NCI-H187 (cell line): ENCODE measurements at places on chromosomes 12 and 14.

DNA sequence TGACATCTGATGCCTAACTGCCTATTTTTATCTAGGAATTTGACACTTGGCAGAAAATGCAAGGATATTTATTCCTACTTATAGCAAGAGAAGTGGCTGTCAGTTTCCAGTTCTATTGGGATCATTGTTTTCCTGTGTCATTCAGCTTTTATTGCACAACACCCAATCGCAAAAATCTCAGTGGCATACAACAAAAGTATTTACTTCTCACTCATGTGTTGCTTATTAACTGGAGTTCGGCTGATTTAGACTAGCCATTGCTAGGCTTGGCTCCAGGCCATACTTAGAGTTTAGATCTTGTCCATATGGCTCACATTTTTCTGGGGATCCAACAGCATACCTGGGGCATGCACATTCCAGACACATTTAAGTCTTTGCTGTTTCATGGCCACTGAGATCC is 218.6 kb upstream of the SYT1 start:
- no peak for DNase-seq

DNA sequence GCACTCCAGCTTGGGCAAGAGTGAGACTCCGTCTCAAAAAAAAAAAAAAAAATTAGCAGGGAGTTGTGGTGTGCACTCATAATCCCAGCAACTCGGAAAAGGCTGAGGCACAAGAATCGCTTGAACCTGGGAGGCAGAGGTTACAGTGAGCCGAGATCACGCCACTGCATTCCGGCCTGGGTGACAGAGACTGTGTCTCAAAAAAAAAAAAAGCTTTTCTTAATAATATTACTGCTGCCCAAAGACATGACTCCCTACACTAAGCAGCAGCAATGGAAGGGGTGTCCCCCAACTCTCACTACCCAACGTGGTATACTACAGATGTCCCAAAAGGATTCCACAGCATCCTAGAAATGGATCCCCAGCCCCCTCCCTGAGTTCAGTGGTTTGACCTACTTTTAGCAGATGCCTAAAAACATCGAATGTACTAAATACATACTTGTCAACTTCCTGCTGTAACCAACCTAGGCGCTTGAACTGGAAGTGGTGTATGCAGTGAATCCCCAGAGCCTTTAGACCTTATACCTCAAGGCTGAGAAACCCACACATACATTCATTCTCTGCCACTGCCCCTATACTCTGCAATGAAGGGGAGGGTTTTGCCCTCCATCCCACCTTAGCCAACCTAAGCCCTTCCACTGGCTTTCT is 8.5 kb upstream of the FKBP11 start:
- DNase-seq: no peak

GRCh38 chr14:40629144-40629543 is 977.5 kb upstream of the LRFN5 start:
- no peak for DNase-seq

DNA sequence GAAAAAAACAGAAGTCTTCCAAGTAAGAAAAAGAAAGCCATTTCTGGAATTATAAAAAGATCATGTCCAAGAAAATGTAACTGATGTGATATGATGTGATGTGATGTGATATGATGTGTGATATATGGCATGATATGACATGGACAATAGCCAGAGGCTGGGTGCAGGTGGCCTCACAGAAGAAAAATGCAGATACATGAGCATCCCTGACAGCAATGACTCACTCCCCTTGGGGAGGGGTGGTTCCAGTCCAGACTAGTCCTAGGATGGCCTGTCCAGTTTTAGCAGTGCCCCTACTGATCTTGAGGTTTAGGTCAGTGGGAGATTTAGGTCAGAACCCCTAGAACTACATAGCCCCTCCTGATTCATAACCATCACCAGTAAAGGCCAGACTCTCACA is 3.5 kb upstream of the RHOJ start:
- DNase-seq: no peak

DNA sequence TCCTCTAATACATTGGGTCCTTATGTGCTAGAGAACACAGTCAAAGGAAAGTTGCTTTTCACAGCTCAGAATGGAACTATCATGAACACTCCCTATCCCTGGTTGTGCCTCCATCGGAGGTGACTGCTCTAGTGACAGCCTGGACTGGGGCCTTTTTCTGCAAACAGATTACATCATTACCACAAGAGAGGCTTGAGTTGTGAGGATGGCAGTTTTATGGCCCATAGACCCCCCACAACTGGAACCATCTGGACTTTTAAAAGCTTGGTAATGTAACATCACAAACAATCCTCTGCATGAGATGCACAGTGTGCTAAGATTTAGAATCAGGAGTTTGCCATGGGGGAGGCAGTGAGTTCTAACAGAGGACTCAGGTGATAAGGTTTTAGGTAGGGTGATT is 46.6 kb upstream of the WSCD2 start:
- no peak for DNase-seq

DNA sequence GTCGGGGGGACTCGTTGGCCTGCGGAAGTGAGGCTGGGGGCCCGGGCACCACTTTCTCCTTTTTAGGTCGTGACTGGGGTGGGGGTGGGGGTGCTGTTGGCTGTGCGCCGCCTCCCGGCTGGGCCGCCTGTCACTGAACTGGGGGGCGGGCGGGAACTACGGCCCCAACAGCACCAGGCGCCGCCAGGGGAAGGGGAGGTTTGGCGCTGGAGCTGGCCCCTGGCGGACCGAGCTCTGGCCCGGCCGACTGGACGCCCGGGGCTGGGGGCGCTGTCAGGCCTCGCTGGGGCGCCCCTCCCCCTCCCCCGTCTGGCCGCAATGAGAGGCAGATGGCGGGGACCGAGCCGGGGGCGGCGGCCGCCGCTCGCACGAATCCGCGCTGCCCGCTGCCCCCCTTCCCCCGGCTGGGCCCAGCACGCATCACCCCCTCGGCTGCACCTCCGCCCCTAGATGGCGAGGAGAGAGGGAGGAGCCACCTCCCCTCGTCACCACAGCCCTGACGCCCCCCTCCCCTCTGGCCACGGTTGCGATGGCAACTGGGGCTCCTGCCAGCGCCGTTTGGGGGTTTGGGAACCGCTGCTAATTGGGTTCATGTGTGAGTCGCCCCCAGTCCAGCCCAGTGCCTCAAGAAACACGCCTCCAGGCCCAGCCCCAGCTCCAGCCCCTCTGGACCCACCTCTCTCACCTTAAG is 723 bp downstream of the NFATC4 start:
- DNase-seq: peak; percentile 35

- DNase-seq: no peak
These were observed 59.4 kb upstream of the GPR68 start for GRCh38 chr14:91303924-91304229.

DNA sequence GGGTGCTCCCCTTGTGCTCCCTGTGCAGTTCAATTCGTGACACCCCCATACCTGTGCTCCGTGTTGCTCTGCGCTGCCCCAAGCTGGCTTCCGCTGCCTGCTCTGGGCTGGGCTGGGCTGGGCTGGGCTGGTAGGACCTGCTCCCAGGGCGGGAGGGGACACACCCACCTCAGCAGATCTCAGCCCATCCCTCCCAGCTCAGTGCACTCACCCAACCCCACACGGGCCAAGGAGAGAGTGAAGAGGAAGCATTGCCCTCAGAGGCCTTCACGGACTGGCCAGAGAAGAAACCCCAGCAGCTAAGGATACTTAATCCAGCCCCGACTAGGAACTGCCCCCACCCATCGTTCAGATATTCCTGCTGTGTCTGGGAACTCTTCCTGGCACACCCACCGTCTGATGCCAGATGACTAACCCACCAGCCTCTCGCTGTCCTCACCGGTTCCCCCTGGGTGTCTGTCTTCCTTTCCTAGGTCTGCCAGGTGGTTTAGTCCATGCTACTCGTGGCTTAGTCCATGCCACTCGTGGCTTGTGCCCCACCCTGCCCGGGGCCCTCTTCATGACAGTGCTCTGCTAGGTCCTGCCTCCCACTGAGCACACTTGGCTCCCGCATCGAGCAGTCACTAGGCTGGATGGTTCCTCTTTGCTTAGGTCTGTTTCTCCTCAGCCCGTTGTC is at the start of gene LPAR5:
Gene LPAR5, minus strand, starts transcription at position 104 of the 676 bp plus-strand sequence. CDS start 14,711 bp downstream, outside the sequence.
- DNase-seq: no peak

- no peak for DNase-seq
These were observed 233.5 kb downstream of the SLC2A13 start for GRCh38 chr12:39872425-39872824.

DNA sequence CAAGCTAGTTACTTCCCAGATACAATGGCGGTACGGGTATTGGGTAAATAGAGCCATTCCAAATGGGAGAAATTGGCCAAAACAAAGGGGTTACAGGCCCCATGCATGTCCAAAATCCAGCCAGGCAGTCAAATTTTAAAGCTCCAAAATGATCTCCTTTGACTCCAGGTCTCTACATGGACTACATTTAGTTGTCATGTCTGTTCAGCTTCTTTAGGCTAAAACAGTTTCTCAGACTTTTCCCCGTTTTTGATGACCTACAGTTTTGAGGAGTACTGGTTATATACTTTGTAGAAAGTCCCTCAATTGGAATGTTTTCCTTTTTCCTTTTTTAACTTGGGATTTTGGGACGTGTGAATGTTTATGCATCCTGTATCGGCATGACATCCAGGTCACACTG is 4.7 kb downstream of the NT5DC3 start:
- no peak for DNase-seq

GRCh38 chr14:55938249-55938791 is 179.9 kb upstream of the PELI2 start:
- DNase-seq: no peak

- no peak for DNase-seq
These were observed 221.2 kb upstream of the KITLG start for GRCh38 chr12:88801227-88802095.

DNA sequence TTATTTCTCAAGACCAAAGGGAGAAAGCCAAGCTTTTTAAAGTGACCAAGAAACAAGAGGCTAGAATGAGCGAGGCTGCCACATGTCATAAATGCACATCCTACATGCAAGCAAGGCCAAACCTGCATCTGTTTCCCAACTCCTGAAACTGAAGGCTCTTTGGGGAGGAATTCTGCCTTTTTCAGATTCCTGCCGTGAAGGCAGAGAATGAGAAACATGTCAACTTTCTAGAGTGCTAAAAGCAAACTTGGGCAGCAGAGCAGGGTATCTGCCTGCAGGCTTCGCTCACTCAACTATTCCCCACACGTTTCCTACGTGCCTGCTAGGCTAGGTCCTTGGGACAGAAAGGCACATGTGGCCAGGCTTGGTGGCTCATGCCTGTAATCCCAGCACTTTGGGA is 15.2 kb downstream of the DPF3 start:
- no peak for DNase-seq

GRCh38 chr12:131872154-131873051 is 22.0 kb upstream of the ULK1 start:
- DNase-seq: no peak

- no peak for DNase-seq
These were observed 80.8 kb upstream of the C12orf71 start for GRCh38 chr12:27163048-27163715.

- no peak for DNase-seq
These were observed 119.8 kb downstream of the DPF3 start for GRCh38 chr14:72774141-72774540.

DNA sequence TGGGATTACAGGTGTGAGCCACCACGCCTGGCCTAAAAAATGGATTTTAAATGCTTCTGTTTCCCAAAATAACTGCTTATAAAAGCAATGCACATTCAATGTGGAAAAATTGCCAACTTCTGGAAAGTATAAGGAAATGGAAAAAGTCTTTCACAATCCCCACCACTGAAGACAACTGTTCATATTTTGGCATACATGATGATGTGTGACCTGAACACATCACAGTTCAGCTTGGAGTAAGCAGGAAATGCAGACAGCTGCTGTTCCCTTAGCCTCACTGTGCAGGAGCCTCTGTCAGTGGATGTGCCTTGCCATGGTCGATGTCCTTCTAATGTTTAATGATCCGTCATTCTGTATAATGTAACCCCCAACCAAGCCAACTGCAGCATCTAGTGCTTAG is 5.2 kb downstream of the MTERF2 start:
- no peak for DNase-seq

DNA sequence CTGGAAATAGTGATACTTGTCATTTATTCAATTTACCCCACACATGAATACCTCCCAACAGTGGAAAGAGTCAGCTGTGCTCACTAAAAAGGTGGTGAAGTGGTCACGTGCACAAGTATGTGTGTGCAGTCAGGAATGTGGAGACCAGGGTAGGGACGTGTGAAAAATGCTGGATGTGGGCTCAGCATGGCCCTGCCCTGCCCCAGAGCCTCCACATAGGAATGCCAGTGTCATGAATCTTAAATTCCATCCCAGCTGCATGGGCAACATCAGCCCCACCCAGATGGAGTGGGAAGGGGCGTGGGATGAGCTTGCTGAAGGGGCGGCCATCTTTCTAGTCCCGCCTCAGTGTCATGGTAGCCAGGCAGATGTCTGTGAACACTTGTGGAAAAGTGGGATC is 87.7 kb downstream of the C12orf75 start:
- no peak for DNase-seq

GRCh38 chr14:66425402-66425801 is 60.8 kb upstream of the CCDC196 start:
- DNase-seq: no peak

DNA sequence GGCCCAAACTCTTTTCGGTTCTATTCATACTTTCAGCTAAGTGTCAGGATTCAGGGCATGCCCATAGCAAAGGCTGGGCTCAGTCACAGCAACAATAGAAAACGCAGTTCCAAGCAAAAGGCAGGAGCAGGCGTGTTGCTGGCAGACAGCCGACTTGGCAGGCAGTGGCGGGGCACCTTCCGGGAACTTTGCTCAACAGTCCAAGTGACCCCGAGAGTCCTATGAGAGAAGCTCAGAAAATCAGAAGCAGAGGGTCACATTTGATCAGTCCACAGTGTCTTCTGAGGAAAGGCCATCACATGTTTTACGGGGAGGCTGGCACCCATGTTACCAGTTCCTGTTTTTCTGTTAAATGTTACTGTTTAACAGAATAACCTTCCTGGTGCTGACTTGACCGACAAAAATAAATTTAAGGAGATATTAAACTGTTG is 115.0 kb downstream of the DACT1 start:
- no peak for DNase-seq

DNA sequence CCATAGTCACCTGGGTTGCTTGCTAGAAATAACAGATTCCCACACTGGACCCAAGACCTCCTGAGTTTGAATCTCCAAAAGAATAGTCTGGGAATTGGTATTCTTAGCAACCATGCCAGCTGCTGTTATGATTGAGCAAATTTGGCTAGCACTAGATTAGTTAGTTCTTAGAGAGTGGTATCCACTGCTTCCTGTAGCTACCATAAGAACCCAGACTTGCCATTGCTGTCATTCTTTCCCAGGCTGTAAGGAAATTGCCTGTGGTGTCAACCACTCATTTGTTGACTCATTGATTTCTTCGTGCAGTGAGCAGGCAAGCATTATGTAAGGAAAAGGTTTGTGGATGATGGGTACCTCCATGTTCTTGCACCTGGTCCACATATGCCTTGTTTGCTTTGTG is 201.8 kb upstream of the RGS6 start:
- DNase-seq: no peak

DNA sequence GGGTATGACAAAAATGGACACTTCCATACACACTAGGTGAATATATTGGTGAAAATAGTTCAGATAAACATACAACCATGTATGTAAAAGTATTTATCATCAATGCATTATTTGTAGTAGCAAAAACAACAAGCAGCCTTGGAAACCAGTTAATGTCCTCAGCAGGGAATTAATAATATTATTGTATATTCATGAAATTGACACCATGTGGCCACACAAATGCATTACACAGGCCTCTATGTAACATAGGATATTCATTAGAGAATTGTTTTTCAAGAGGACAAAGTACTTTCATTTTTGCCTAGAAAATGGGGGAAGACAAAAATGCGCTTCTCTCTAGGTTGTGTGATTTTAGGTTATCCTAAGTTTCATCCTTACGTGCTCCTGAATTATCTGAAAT is 24.3 kb downstream of the SPRING1 start:
- no peak for DNase-seq
